ENCODE measurements at places on chromosomes 1 and 21. TPM values are rescaled to one million over a fixed set of nuclear protein-coding genes. Genes with fewer than 3 reads are reported as not detected.

DNA sequence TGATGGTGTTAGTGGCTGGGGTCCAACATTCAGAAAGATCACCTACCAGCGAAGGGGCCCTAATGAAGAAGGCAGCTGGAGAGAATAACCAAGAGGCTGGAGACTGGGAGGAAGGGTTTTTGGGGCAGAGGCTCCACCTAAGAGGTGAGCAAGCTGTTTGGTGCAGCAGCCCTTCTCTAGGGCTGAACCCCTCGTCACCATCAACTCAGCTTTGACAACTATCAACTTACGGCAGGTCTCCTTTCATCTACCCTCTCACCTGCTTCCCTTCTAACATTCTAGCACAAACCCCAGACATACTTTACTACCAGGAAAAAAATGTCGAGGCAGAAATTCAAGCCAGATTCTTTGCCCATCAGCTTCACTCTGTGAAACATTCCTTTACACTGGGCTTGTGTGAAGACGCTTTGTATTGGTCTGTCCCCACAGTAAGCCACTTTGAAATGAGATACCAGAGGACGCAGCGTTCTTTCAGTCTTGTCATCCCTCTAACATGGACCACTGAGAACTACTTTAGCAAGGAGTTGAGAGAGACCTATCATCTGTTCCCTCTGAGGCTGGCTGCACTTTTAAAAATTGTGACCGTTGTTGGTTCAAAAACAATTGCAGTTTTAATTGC, 84.6 kb downstream of the RAVER2 start:
- DNase-seq: no peak

- no peak for DNase-seq
These were observed 165.3 kb downstream of the COL24A1 start for GRCh38 chr1:85991261-85991660.

DNA sequence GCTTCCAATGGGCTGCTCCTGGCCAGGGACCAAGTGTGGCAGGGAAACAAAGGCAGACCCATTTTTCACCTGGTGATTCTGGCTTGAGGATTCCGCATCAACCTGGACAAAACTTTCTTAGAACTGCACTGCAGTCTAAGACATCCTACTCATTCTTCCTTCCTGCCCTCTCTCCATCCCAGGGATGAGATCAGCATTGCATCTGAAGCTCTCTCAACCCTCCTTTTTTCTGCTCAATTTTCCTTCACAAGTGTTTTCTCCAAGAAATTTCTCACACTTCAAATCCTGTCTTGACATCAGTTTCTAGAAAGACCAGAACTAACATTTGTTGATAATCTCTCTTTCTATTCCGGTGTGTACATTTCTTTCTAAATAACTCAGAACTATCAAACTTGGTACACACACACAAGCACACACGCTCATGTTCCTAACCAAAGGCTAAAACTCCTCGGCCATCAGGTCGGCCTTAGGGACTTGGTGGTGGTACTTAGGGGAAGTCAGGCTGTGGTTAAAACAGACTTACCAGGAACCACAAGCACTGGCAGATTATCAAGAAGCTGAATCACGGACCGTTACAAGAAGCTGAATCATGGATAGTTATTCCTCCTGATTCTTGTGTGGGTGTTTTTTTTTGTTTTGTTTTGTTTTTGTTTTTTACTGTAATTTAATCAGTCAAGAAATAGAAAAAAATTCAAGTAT, 21.0 kb upstream of the CXADR start:
- DNase-seq: peak; percentile 98

GRCh38 chr1:204782118-204782700, 88.5 kb upstream of the NFASC start:
- DNase-seq: no peak

- DNase-seq: no peak
These were observed 32.5 kb downstream of the ZNF648 start for GRCh38 chr1:182029002-182029378.

DNA sequence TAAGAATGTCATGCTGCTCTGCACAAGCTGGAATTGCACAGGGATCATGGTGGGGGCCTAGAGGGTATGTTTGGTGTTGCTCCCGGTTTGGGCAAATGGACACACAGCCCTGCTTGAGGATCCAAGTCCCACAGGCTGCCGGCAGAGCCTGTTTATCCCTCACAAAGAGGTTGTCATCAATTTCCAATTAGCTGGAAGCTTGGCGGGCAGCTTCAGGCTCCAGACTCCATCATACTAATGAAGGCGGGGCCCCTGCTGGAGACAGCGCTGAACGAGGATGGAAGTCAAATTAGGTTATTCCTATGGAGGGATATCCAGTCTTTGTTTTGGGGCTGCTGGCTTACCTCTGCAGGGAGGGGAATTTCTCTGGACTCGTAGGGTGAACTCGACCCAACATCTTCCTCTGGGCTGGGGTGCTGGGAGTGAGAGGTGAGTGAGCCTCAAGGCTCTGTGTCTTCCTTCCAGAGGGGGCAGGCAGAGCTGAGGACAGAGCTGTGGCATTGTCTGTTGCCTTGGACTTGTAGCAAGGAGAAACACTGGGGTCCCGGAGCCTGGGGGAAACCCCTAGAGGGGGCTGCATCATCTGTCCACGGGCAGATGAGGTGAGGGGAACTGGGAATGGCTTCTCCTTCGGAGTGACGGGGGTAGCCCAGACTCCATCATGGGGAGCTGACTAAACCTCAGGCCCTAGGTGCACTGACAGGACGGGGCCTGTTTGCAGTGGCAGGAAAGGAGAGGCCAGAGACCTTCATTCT, 24.9 kb upstream of the PARP1 start:
- no peak for DNase-seq

The LCE3E gene
- not detected for total RNA-seq

The GIPC2 gene
- 0.02 TPM for total RNA-seq

The C1orf141 gene
- total RNA-seq: not detected

The FCRL1 gene
- total RNA-seq: not detected
